ENCODE measurements at places on chromosomes 13 and 19.

GRCh38 chr13:33865945-33866344 lies 48.0 kb downstream of the RFC3 start:
- DNase-seq: no peak

- no peak for DNase-seq
These were observed 46.2 kb downstream of the SKA3 start for GRCh38 chr13:21130116-21130515.

DNA sequence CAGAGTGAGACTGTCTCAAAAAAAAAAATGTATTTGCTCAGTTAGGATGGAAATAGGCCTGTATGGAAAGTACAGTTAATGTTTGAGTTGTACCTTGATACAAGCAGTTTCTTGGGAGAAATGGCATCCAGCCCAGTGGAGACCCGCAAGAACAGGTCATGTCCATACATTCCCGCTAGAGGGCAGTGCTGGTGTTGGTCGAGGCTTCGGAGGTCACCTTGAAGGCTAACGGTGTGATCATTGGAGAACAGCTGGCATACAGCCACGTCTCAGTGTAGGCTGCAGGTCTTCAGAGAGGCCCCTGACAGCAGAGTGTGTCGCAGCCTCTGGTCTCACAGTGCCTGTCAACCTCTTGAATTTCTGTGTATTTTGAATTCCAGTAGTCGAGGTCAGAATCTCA lies 7.5 kb downstream of the ZNF610 start:
- peak; percentile 5 for DNase-seq

GRCh38 chr13:76745261-76746200 lies 140.7 kb downstream of the KCTD12 start:
- DNase-seq: peak; percentile 51

- no peak for DNase-seq
These were observed 7.9 kb upstream of the F10 start for GRCh38 chr13:113114511-113115362.

GRCh38 chr19:12948612-12949362 lies 3.1 kb downstream of the RAD23A start:
- no peak for DNase-seq

DNA sequence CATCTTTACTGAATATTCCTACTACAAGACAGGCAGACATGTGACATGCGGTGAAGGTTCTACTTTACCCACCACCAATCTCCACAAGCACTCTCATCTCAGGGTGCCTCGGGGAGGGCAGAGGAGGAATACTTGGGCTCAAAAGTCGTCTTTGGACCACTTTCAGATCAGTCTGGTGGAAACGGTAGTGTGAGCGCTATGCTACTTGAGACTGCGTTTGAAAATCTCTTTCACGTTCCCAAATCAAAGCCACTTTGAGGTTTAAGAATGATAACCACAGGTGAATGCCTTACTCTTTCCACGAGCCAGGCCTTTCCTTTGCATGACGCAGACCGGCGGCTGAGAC lies 1.5 kb upstream of the SOX1 start:
- no peak for DNase-seq

GRCh38 chr19:2424686-2425621 lies 2.4 kb downstream of the TIMM13 start:
- DNase-seq: no peak

DNA sequence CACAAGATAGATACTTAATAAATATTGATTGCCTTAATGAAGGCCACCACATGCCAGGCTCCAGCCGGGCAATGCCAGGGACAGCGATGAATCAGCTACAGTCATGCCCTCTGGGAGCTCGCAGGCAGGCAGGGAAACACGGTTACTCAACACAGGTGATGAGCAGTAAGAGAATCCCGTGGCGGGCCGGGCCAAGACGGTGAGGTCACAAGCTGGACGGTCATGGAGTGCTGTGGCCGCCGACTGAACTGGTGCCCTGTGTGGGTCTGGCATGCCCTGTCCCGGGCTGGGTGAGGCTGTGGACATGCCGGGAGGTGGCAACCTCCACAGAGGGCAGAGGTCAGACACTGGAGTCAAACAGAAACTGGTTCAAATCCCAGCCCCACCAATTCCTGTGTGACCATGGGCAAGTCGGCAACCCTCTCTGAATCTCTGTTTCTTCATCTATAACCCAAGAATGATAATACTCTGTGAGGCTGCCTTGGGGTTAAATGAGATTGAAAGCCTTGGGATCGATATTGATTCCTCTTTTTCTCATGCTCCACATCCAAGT lies 13.2 kb upstream of the PAK4 start:
- no peak for DNase-seq

DNA sequence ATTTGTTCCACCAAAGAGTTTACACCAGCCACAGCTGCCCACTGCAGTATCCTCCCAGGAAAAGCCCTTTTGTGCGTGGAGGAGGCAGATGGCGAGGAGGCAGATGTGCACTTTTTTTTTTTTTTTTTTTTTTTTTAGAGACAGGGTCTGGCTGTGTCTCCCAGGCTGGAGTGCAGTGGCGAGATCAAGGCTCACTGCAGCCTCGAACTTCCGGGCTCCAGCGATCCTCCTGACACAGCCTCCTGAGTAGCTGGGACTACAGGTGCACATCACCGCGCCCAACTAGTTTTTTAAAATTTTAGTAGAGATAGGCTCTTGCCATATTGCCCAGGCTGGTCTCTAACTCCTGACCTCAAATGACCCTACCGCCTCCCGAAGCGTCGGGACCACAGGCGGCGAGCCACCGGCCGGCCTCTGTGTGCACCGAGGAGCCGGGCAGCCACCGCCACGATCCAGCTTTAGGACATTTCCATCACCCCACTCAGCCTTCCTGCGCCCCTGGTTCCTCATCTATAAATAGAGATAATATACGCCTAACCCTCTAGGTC lies 563 bp upstream of the PDCD5 start:
- DNase-seq: no peak

DNA sequence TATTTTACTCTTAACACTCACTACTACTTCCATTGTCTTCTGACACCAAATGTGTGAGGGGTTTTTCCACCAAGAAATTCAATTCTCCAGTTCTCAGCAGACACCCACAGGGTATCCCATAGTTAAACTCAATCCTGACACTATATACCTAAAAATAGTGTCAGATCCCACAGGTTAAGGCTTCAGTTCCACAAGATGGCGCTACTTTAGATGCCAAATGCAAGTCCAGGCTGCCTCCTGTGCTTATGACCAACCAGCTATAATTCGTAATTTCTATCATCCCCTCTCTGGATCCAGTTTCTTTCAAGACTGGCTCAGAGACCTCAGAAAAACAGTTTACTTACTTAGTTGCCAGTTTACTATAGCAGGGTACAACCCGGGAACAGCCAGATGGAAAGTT lies 1146.2 kb upstream of the SPRY2 start:
- no peak for DNase-seq

GRCh38 chr19:51354103-51354741 lies 12.0 kb downstream of the ETFB start:
- DNase-seq: no peak

- DNase-seq: no peak
These were observed 192.9 kb downstream of the KLF5 start for GRCh38 chr13:73251626-73252265.

GRCh38 chr19:47486900-47487299 lies 2.9 kb upstream of the KPTN start:
- DNase-seq: no peak

DNA sequence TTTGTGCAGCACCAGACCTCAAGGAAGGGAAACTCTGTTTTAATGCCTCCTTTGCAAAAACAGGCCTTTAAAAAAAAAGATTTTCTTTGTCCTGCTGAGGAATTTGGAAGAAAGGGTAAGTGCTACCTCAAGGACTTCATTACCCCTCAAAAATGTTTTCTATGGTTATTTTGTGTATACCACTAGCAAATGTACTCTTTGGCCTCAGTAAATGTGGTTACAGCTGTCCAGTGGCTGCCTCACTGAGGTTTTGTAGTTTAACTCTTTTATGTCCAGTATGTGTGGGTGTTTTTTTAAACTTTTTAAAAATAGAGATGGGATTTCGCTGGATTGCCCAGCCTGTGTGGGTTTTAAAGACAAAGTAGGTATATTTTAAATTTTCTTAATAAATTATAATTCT lies 42.2 kb upstream of the TSC22D1 start:
- DNase-seq: no peak

- no peak for DNase-seq
These were observed 26.9 kb upstream of the ZNF83 start for GRCh38 chr19:52665027-52665426.

DNA sequence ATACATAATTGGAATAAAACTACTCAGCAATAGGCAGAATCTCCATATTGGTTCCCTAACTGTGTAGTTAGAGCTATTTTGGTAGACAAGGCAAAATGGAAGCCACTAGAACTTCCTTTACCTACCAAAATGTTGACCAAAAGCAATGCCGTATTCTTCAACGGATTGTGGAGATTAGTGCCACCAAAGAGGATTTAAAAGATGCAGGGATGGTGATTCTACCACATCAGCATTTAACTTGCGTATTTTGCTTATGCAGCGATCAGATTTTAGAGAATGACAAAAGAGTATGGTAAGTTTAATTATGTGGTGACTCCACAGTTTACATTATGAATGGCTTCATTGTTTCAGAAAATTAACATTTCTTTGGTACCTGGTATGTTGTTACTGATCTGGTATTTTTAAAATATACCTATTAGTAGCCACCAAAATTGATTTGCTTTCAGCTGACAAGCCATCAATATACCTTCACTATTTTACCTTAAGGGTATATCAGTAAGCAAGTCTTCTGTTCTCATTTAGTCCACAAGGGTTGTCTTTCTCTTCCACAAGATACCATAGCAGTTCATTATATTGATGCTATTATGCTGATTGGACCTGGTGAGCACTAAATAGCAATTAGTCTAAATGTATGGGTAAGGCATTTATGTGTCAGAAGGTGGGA lies 1910.7 kb upstream of the PRR20A start:
- DNase-seq: no peak

DNA sequence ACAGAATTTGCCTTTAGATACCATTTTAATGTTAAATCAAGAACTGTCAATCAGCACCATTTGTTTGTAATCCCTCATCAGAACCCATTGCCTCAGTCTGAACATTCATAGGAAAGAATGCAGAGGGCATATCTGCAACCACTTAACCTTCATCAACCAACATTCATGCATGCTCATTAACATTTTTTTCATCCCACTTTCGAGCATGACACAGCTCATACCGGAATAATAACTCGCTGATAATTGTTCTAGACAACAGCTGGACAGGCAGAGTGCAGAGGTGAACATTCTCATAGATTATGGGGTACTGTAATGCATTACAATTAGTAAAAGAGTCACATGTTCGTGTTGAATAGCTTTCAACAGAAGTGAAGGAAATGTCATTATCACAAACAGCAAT lies 216.8 kb downstream of the DIAPH3 start:
- DNase-seq: no peak

GRCh38 chr19:6234527-6234926 lies 45.2 kb downstream of the MLLT1 start:
- DNase-seq: no peak

- DNase-seq: no peak
These were observed 1146.8 kb downstream of the UQCRFS1 start for GRCh38 chr19:28066161-28066560.

DNA sequence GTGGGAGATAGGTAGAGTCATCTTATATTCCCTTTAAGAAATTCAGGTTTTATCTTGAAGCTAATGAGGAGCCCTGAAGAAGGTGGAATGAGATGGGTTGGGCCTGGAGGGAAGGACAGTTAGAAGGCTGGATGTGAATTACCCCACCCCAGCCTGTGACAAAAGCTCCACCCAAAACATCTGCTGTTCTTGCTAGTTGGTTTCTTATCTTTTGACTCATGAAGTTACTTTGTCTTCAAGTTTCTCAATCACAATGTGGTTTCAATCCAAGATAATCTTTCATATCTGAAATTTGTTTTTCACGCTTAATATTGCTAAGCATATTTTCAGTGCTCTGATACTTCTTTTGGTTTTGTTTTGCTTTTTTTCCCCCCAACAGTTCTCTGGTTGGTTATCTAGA lies 38.3 kb upstream of the HMGB1 start:
- DNase-seq: no peak

- no peak for DNase-seq
These were observed 58.7 kb upstream of the F7 start for GRCh38 chr13:113046883-113047244.

DNA sequence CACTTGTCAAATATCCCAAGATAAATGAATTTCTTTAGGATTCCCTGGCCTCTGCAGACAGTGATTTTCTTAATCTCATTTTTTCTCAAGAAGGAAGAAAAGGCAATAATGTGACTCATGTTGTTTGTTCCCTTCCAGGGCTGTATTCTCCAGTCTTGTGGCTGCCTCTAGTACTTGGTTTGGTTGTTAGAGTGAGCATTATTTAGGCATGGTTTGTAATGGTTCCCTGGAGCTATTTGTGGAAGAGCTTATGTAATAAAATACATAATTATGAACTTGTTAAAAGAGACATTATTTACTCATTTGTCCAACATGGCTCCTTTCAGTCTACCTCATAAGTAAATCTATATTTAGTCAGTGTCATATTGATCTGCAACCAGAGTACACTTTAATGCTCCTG lies 270.4 kb downstream of the DCT start:
- no peak for DNase-seq

- no peak for DNase-seq
These were observed 18.8 kb upstream of the ZMYM5 start for GRCh38 chr13:19882231-19882630.

- DNase-seq: peak; percentile 37
These were observed 1.7 kb downstream of the DPY19L3 start for GRCh38 chr19:32407004-32407992.

DNA sequence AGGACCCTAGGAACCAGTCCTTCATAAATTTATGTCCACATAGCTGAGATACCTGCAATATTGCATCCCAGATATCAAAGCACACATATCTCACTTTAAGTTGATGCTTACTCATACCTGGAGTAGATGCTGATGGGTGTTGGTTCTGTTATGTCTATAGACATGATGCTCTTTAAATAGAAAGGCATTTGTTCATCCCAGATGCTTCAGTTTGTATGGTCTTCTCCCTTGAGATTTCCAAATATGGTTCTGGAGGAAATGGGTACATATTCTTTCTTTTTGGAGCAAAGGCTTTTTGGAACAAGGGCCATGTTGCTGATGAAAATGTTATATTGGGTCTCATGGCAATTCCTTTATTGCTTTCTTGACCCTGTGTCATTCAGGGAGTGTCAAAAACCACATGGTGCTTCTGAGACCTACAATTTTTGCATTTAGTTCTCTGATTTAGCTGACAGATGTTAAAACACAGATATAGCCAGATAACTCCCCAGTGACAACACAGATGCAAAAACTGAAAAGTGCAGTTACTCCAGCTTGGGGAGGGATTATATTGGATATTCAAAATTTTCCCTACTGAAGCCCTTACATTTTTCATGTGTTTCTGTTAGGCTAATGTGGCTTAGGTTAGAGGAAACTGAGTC lies 211.4 kb downstream of the KCNRG start:
- no peak for DNase-seq

- DNase-seq: no peak
These were observed 10.0 kb upstream of the IZUMO2 start for GRCh38 chr19:50173127-50173526.

DNA sequence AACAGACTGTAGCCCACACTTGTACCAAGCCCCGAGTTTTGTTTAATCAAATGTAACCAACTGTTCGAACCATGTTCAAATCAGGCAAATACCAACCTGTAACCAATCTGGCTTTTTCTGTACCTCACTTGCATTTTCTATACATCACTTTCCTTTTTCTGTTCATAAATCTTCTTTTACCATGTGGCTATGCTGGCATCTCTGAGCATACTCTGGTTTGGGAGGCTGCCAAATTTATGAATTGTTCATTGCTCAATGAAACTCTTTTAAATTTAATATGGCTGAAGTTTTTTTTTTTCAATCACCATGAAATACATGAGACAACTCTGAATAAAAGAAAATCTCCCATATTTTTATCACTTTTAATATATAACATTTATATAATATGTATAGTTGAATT lies 256.1 kb downstream of the SLITRK6 start:
- DNase-seq: no peak

GRCh38 chr19:17471410-17472125 lies 1.2 kb downstream of the SLC27A1 start:
- no peak for DNase-seq

All from suppressor macrophage (primary cell).